ENCODE measurements at places on chromosomes 3 and 15.

DNA sequence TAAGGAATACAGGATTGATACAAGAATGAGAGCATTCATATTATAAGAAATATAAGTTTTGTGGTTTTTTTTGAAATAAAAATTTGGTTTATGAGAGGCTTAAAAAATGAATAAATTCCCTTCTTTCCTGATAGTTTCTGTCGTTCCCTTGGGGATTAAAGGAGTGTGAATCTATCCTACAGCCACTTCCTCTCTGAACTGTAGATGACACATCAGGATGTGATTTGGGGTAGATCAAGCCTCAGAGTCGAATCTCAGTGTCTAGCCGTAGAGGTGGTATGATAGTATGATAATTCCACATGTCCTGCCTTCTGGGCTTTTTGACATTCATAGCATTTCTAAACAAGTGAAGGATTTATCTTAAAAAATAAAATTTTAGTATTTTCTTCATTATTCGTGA, 343.1 kb downstream of the LPP start:
- no peak for DNase-seq

- DNase-seq = no peak
Measured at GRCh38 chr15:83695901-83696425, 42.0 kb downstream of the ADAMTSL3 start.

DNA sequence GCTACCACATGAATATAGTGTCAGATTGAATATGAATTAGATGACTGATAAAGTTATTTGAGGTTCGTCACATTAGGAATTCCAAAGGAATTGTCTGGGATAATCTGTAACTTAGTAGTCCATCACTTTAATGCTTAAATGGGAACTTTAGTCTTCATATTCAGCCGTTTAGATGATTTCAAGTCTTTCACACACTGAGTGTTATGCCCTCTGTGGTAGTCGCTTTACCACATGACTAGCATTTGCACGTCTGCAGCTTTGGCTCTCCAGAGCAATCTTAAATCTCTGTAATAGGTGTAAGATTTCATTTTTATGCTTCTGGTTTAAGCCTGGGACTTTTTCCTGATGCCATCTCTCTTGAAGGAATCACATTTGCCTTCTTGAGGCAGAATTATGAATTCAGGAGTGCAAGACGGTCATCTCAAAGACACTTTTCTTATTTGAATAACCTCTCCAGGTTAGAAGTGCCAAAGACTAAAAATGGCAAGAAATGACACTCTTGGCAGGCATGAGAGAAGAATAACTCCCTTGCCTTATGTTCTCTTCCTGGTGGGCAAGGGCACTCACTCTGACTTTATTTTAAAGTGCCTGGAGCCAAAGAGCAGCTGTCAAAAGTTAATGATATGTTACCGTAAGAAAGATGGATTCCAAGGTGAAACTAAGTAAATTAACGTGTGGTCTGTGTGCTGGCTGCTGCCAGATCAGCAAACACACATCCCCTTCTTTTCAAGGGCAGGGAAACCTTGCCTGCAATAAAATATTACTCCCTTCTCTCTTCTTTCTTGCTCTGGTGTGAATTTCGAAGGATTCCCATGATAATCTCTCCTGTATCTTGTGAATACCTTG, 153.3 kb downstream of the B3GALNT1 start:
- DNase-seq = no peak

GRCh38 chr15:67177752-67178151, 76.7 kb downstream of the AAGAB start:
- peak; percentile 50 for DNase-seq

- no peak for DNase-seq
Measured at GRCh38 chr15:63931556-63931955, 97.8 kb upstream of the HERC1 start.

DNA sequence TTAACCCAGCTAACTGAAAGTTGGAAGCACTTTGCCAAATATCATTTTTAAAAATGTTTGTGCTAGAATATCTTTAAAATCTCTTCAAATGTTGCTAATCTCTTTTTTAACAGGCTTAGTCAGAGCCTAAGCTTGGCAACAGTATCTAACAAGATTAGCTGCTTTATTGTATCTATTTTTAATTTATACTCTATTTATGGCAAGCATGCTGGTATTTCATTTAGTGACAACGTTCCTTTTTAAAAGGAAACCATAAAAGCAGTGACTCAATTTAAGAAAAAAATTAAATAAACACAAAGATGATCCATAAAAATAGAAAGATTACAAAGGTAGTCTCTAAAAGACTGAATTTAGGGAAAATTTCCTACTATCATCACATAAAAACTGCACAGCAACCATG, 40.5 kb downstream of the SLC12A6 start:
- DNase-seq = no peak

- no peak for DNase-seq
Measured at GRCh38 chr3:127751782-127752181, 70.5 kb downstream of the MGLL start.

- no peak for DNase-seq
Measured at GRCh38 chr3:143352850-143353550, 233.4 kb downstream of the CHST2 start.

GRCh38 chr3:114846779-114847178, 300.3 kb downstream of the ZBTB20 start:
- DNase-seq = no peak
